ENCODE measurements at places on chromosomes 2 and 18.

GRCh38 chr2:202718614-202719013, 83.8 kb downstream of the FAM117B start:
- DNase-seq = peak; percentile 15

GRCh38 chr18:27595113-27595838, 410.2 kb upstream of the CHST9 start:
- DNase-seq = no peak

GRCh38 chr2:235701206-235701981, 207.6 kb downstream of the AGAP1 start:
- no peak for DNase-seq

DNA sequence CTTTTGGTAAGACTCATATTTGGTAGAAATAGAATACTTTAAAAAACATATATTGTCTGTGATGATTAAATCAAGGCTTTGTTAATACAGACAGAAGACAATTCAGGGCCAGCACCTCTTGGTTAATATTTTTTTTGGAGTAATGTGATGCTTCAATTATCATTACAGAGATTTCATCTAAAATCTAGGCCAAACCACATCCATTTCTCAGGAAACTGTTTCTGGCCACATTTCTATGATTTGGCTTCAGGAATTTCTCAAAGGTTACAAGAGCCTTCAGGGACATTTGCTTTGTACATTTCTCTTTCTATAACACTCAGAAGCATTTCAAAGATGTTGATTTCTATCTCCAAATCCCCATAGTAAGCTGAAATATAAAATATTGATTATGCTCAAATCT, 614.9 kb downstream of the LRP1B start:
- DNase-seq = no peak

- no peak for DNase-seq
Measured at GRCh38 chr2:159106109-159106508, 137.7 kb downstream of the TANC1 start.

GRCh38 chr2:25838152-25838756, 40.0 kb downstream of the ASXL2 start:
- no peak for DNase-seq

GRCh38 chr2:138877421-138877820, 97.2 kb upstream of the NXPH2 start:
- DNase-seq = no peak

GRCh38 chr2:85255813-85256594, 71.8 kb downstream of the TGOLN2 start:
- peak; percentile 86 for DNase-seq

GRCh38 chr2:43559391-43560230, 36.2 kb downstream of the THADA start:
- DNase-seq = no peak

- no peak for DNase-seq
Measured at GRCh38 chr2:120858361-120859106, 122.9 kb downstream of the GLI2 start.

Data from iPS-NIHi11 (cell line).